ENCODE measurements at places on chromosomes 3 and 15. TPM values are rescaled to one million over a fixed set of nuclear protein-coding genes. Genes with fewer than 3 reads are reported as not detected.
A peak's percentile ranks its signal among the peaks of the same experiment; 100 is the strongest.

GOLGA6B gene
- total RNA-seq = not detected

CCR9 gene
- total RNA-seq = not detected

ACTC1 gene
- total RNA-seq = not detected

P2RY12 gene
- not detected for total RNA-seq

DNA sequence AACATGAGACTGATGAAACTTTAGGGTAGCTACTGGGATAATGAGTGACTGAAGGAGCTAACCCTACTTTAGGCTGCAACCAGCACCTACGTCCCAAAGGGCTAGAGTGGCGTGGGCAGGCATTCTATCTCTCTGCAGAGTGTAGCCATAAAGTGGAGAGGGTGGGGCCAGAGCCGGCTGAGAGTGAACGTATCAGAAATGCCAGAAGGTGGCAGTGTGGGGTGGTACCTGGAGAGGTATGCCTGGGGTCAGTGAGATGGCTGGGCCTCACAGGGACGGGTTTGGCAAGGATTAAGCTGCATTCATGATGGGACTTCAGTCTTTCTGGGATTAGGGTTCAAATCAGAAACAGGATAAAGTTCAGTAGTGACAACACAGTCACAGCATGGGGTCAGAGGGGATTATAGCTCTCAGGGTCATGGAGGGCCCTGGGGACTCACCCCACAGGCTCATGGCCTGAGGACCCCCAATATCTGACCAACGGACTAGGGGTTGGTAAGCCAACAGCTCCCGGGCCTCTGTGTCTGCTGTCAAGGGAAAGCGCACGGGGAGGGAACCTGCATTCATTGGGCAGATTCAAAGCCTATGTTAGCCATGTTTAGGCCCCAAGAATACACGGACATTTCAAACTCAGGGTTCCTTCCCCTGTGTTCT is 86.5 kb upstream of the FOXB1 start:
- peak; percentile 39 for DNase-seq

- DNase-seq = no peak
Measured at GRCh38 chr15:39488516-39488915, 92.4 kb upstream of the THBS1 start.

GRCh38 chr3:63995086-63995485 is 28.2 kb downstream of the PSMD6 start:
- DNase-seq = no peak

LRRC2 gene
- not detected for total RNA-seq

- no peak for DNase-seq
Measured at GRCh38 chr3:10136426-10137005, 5.1 kb upstream of the VHL start.

DNA sequence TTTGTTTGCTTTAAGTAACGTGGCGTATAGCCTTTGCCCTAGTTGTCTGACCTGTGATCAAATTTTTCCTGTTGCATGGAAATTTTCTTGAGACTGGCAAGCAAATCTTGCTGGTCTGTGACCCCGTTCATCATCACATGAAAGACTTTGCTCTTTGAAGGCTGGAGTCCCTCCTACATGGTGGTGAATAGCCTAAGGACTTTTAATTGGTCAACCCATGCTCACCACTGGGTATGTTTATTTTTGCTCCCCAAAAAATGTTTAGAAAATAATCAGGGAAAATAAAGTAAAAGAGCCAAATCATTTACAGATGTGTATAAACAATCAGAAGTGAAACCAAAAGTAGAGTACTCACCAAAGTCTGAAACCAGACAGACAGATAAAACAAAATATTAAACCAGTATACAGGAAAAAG is 1075.3 kb upstream of the ALCAM start:
- no peak for DNase-seq

TTLL3 gene
- total RNA-seq = 1.4 TPM

GRCh38 chr3:115960799-115961198 is 337.5 kb downstream of the GAP43 start:
- DNase-seq = no peak

GRCh38 chr15:90439946-90440345 is 51.9 kb downstream of the IQGAP1 start:
- no peak for DNase-seq

DNA sequence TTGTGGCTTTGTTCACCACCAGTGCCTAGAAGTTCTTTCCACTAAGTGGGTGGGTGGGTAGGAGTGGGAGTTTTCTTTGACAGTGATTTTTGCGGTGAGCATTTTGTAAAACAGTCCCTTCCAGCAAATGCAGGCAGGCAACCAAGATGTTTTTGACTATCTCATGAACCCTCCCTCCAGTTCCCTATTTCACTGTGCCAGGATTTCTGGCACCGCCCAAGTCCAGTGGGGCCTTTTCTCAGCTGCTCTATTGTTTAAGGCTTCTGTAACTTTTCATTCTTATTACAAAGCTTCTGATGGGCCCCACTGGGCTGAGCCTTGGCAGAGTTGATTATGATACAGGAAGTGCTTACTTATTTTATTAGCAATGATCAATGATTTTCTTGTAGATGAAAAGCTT is 236.0 kb downstream of the EDEM1 start:
- no peak for DNase-seq

PLAAT1 gene
- 6.0 TPM for total RNA-seq

- no peak for DNase-seq
Measured at GRCh38 chr3:186418671-186419145, 56.7 kb upstream of the DGKG start.

DNA sequence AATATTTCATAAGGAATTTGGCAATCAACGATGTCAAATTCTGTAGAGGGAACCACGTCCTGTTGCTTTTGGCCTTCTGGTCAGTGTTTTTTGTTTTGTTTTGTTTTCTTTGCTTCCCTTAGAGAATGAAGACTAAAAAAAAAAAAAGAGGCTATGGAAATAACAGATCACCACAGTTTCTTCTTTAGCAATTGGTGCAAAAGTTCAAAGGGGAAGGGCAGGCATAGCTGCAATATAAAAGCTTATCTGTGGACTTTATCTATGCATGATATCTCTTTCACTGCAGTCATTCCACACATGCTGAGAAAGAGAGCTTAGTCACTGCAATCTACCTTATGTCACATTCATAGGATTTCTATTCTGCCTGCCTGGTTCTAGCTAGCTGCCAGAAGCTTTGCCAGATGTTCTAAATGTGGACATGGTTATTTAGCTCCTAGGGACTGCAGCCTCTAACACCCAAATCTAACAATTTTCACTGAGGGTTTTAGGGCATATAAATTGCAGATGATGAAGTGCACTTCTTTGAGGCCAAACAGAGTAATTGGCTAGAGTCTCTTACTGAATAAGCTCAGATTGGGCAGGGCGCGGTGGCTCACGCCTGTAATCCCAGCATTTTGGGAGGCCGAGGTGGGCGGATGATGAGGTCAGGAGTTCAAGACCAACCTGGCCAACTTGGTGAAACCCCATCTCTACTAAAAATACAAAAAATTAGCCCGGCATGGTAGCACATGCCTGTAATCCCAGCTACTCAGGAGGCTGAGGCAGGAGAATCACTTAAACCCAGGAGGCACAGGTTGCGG is 637.2 kb downstream of the NTRK3 start:
- peak; percentile 80 for DNase-seq

GRCh38 chr3:18765161-18765560 is 340.0 kb upstream of the SATB1 start:
- no peak for DNase-seq

DNA sequence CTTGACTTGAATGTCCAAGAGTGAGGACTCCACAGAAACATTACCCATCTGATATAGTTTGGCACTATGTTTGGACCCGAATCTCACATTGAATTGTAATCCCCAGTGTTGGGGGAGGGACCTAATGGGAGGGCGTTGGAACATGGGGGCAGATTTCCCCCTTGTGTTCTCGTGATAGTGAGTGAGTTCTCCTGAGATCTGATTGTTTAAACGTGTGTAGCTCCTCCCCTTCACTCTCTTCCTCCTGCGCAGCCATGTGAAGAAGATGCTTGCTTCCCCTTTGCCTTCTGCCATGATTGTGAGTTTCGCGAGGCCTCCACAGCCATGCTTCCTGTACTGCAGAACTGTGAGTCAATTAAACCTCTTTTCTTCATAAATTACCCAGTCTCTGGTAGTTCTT is 273.9 kb upstream of the TBC1D5 start:
- no peak for DNase-seq

- DNase-seq = no peak
Measured at GRCh38 chr15:92633418-92633817, 22.2 kb downstream of the FAM174B start.

COLQ gene
- not detected for total RNA-seq

DNA sequence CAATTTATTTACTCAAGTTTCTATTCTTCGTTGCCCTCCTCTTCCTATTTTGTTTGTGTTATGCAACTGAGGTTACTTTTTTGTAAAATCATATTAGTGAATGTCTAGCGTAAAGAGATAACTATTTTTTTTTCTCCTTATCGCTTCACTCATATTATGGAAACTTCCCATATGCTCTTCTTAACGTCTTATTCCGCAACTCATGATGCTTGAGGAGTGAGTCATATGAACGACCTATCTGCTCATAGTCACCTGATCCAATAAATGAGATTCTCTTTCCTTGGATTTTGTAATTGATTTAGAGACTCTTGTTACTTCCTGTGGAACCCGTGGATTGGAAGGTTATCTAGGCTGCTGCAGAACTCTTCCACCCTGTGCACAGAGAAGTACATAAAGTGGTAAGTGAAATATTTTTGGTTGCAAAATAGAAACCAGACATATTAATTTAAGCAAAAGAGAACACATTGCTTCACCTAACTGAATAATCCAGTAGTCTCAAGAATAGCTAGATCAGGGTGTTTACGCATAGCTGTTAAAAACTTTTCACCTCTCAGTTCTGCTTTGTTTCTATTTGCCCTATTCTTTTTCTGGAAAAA is 719.3 kb upstream of the SGO1 start:
- DNase-seq = no peak

- DNase-seq = no peak
Measured at GRCh38 chr3:134059035-134059601, 29.4 kb upstream of the SLCO2A1 start.

DNA sequence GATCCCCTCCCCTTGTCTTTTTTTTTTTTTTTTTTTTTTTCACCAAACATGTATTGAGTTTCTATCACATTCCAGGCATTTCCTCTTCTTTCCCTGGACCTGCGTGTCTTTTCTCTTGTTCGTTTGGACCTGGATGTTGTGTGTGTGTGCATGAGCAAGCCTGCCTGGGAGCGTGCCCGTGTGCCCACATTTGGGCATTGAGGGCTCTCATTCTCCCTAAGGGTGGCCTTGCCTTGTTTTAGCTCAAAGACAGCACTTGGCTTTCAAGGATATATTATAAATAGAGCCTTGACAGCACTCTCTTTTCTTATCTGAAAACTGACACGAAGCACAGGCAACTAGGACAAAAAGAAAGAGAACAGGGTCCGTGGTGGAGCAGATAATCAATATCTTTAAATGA is 39.0 kb upstream of the SLC25A26 start:
- no peak for DNase-seq

GRCh38 chr3:55902221-55902900 is 415.3 kb upstream of the WNT5A start:
- DNase-seq = no peak

DNA sequence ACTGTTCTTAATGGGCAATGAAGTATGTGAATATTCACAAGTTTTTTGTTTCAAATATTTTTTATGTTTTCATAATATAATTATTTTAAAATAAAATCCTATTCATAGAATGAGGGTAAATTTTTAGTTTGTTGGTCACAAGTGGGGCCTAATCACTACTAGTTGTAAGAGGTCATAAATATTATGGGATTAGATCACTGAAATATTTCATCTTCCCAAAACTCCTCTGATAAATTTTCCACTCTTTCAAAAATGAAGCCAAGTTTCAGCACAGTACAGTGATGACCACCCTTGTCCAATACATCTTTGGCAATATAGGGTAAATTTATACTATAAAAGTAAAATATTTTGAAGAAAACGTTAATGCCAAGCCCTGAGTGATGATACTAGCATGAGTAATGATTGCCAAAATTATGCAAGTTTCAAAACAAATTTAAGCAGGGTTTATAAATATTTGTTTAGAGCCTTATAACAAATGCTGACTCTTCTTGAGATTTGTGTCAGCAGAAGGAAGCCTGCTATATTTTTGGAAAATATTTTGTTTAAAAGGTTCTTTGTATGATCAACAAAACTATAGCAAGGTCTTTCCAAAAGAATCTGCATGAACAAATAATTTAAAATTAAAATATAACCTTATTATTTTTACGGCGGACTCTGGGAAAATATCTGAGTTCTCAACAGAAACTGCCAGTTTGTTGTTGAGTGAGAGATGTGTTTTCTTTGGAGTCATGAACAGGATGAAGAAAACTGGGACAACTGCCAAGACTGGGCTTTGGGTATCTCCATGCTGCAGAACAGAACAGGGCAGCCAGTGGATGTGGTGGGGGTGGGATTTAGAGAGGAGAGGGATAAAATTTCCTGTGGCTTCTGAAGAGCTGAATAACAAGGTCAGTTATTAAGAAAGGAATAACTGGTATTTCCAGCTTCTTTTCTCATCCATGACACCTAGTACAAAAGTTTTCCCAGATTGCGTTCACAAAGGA is 17.9 kb upstream of the TM4SF1 start:
- peak; percentile 38 for DNase-seq

GRCh38 chr3:78277801-78278200 is 1237.9 kb downstream of the ROBO2 start:
- no peak for DNase-seq

DNA sequence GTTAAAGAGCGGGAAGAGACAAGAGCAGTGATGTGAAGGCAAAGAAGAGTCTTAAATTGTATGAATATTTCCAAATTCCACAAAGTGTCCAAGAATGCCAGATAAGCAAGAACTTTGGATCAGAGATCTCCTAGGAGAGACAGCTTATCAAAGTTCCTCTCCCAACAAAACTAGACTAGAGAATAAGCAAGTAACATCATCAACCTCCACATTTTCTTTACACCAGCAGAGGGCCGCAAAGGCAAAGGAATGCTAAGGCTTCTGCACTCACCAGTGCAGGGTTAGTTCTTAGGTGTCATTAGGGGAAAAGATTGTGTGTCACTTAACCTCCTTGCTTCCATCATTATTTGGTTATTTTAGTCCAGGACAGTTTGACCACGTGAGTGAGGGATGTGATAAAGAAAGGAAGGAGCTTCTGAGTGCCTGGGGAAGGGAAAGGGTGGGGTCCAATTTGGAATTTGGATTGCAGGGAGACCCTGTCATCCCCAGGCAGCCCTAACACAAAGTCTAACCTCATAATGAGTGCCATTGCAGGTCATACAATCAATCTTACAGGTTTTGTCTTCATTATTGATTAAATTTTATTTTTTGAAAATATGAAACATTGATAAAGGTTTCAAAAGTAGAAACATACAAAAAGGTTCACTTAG is 7.5 kb upstream of the CMTM6 start:
- DNase-seq = peak; percentile 46

ALDH1A2 gene
- 18.9 TPM for total RNA-seq

- no peak for DNase-seq
Measured at GRCh38 chr3:21806733-21807132, 55.7 kb upstream of the ZNF385D start.

PDHB gene
- 86.1 TPM for total RNA-seq

GP5 gene
- total RNA-seq = not detected

LRRC31 gene
- 0.98 TPM for total RNA-seq
